ENCODE measurements at places on chromosomes 1 and 21.

DNA sequence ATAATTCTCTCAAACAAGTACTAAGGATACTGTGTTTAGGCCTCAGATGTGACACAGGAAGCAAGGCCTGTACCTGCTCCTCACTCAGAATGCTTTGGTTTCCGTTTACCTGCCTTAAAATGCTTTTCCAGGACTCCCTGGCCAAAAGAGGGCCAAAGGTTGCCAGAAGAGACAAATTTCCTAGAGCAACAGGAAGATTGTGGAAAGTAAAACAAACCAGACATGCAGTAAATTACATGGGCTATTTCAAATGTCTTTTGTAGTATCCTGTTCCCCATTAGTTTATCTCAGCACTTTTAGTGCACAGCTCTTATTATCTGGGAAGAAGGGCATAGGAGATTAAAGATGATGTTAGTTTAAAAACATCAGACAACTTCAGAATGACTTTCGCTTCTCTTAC, 280.0 kb downstream of the NFIA start:
- no peak for DNase-seq

DNA sequence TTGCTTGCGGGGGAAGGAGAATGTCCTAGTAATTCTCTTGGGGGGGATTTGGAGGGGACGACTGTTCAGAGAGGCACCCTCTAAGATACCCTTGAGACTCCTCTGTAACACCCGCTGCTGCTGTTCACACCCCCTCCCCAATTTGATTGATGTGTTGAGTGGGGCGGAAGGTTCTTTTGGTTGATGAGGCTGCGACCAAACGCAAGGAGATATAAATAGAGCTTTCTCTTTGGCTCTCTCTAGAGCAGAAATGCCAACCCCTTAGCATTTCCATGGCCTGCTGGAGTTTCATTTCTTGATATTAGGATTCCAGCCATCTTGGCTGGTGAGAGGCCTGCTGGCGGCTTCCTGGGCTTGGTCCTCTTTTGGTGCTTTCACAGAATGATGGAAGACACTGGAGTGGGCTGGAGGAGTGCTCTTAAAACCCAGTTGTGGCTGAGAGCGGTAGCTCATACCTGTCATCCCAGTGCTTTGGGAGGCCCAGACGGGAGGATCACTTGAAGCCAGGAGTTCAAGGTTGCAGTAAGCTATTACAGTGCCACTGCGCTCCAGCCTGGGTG, 2.0 kb downstream of the PIK3CD start:
- no peak for DNase-seq

GRCh38 chr1:206079135-206079534, 26.2 kb downstream of the RHEX start:
- DNase-seq = no peak

DNA sequence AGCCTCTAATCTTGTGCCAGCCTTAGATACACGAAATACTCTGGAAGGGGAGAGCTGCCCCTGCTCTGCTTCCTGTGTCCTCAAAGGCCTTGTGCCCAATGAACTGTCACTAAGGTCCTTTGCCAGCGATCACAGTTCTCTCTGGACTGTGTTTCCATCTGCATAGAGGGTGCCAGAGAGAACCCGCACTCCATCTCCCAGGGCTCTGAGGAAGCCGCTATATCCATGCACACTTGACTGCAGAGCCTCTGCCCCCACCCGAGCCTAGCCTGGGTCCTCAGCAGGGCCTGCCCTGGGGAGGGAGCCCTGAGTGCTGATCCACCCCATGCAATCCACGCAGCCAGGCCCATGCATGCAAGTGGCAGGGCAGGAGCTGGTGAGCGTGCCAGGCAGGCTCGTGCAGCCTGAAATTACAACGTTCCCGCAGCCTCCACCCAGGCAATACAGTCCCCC, 30.6 kb upstream of the KIF21B start:
- DNase-seq = no peak

DNA sequence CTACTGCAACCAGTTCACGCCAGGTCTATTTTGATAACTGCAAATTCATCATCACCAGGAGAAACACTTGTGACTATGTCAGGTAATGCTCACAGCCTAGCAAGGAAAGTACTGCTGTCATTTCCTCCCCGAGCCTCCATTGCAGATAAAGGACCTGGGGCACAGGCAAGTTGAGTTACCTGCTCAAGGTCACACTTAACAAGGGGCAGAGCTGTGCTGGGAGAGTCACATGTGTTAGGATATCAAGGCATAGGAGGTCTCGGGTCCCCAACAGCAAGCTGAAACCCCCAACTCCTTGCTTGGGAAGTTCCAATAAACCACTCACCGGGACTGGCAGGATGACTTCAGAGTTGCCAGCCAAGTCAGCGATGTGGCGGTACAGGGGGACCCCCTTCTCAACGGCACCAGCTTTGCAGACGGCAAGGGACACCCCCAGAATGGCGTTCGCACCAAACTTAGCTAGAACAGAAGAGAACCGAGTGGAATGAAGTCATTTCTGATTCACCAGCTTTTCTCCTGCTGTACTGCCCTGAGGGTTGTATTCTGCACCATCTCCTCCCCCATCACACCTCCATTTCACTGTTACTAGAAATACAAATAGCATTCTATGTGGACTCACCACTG, 11.6 kb downstream of the ENO1 start:
- DNase-seq = no peak

DNA sequence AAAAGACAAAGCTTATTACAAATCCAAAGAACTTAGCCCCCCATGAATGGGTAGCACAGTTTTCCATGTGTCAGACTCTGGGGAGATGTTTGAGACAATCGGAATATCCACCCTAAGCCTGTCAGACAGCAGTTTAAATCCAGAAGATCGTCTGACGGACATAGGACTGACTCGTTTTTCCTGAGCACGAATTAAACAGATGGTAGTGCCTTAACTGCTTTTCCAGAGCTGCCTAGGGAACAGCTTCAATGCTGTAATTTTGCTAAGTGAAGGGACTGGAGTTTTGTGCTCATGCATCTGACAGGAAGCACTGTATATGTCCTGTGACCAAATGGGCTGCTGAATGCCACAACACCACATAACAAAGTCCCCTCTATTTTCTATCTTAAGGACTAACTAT, 48.6 kb downstream of the PCNX2 start:
- DNase-seq = no peak

DNA sequence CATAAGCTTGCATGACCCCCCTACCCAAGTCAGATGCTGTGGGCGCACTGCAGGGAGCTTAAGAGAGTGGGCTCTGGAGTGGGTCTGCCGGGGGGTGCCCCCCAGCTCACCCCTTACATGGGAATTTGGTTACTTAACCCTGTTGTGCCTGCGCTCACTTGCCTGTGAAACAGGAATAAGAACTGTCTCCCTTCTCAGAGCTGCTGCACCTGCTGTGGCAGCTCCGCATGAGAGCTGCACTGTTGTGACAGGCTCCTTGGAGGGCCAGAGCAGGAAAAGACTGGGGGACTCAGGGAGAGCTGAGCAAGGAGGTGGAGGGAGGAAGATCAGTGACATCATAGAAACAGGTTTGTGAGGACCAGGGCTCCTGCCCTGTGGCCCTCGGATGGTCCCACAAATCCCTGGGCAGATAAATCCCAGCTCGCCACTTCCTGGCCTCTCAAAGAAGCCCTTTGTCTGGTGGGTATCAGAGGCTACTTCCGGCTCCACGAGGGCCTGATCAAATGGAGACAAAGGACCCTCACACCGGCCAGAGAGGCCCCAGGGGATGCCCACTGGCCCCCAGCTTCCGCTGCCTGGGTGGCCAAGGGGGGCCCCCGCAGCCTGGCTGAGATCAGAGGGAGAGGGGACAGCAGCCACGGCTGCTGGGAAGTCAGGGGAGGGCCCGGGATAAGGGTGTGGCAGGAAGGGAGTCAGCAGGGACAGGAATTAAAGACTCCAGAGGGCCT, 28.9 kb upstream of the LAPTM5 start:
- peak; percentile 23 for DNase-seq

GRCh38 chr1:75625795-75626194, 14.9 kb upstream of the SLC44A5 start:
- DNase-seq = no peak

GRCh38 chr21:45318146-45318555, 30.5 kb upstream of the POFUT2 start:
- DNase-seq = no peak

DNA sequence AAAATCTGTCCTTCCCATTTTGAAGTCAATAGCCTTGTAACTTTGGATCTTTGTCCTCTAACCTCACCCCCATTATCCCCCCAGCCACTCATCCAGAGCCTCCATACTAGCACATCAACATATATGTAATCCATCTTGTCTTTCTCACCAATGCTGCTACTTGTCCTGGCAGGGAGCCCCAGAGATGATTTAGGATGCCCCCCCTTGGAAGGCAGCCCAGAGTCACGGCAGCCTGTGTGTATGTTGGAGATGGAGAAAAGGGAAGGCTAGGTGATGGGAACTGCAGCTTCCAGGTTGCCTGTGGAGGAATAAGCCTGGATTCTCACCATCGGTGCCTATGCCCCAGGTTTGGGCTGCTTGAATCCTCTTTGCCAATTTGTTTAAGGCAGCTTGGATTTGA, 51.7 kb upstream of the SCMH1 start:
- no peak for DNase-seq

DNA sequence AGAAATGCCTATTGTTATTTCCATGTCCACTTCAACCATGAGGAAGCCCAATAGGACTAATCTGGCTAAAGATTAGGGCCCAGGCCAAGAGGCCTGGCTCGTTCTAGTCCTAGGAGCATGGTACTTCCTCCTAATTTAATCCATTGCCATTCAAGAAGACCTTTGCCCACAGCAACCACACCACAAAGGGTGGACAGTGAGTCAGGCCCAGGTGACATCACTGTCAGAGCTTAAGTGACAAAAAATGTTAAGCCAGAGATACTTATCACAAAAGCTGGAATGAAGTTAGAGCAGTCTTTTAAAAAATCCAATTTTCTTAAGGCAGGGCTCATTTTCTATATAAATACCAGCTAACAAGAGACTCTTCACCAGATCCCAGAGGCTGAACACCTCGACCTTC, at the start of gene SPRR3:
Gene SPRR3 (plus strand): TSS at position 368 of the 400 bp plus-strand sequence. CDS start 1,272 bp downstream, outside the sequence.
- no peak for DNase-seq

DNA sequence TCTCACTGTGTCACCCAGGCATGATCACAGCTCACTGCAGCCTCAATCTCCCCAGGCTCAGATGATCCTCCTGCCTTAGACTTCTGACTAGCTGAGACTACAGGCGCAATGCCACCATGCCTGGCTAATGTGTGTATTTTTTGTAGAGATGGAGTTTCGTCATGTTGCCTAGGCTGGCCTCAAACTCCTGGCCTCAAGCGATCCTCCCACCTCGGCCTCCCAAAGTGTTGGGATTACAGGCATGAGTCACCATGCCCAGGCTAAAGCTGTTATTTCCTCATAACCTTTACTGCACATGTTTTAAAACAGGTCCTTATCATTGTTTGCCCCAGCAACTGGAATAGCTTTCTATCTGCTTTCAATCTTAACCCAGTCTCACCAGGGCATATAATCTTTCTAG, 2.9 kb downstream of the SARS1 start:
- no peak for DNase-seq

- no peak for DNase-seq
Measured at GRCh38 chr1:76562292-76562691, 305.0 kb upstream of the ST6GALNAC5 start.

- DNase-seq = no peak
Measured at GRCh38 chr1:217867446-217867995, 236.4 kb downstream of the SPATA17 start.

DNA sequence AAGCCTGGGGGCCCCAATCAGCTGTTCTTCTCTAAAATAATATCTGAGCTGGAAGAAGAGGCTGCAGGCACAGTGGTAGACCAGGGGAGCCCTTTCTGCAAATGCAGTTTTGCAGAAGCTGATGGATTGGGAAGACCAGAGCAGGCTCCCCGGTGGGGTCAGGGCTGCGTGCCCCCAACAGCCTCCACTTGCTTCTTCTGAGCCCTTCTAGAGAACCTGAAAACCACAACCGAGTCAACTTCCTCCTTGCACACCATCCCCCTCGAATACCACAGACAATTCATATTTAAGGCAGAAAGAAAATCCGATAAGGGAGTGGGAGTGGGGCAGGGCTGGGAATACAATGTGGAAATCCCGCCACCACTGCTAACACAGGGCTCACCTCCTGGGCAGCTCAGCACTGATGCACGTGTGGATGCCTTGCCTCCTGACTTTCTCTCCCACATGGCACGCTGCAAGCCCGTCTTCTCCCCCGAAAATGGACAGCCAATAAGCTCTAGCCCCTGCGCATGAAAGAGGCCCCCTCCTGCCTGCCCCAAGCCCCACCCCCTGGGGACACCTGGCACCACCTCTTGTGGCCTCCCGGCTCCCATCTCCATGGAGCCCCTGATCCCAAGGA, 25.4 kb upstream of the ALDH4A1 start:
- no peak for DNase-seq

DNA sequence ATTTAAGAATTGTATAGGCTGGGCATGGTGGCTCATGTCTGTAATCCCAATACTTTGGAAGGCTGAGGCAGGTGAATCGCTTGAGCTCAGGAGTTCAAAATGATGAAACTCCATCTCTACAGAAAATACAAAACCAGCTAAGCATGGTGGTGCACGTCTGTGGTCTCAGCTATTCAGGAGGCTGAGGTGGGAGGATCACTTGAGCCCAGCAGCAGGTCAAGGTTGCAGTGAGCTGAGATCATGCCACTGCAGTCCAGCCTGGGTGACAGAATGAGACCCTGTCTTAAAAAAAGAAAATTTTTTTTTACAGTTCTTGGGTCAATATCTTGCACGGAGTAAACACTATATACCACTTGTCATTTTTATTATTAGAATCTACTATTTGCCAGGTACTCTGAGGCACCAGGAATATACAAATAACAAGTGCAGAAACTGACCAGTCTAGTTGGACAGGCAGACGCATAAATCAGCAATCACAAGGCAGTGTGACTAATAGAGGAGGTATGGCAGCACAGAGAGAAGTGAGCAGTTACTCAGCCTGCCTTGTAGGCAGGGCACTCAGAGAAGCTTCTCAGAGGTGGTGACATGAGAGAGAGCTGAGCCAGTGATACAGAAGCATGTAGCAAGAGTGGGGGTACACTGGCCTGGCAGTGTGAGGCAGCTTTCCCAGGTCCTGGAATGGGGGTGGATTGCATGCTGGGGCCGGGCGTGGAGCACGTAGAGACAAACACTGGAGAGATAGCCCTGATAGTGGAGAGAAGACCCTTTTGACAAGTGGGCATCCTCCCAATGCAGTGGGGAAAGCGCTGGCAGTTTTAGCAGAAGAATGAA, 8.0 kb downstream of the PHLDA3 start:
- no peak for DNase-seq

- no peak for DNase-seq
Measured at GRCh38 chr1:10865518-10866320, 69.3 kb upstream of the CASZ1 start.

GRCh38 chr1:154430903-154431302, 25.8 kb downstream of the IL6R start:
- DNase-seq = no peak

DNA sequence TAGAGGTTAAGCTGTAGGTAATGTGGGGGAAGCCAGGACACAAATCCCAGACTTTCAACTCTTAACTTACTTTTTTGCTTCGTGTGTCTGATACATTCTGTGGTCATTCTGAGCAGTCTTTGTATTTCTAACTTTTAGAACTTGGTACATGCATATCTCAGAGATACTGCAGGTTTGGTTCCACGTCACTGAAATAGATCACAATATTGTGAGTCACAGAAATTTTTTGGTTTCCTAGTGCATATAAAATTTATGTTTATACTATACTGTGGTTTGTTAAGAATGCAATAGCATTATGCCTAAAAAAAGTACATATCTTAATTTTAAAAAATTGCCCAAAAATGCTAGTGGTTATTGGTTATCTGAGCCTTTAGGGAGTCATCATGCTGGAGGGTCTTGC, 3.2 kb downstream of the URB2 start:
- no peak for DNase-seq
